Stimulated activated CD8-positive, alpha-beta memory T cell treated with anti-CD3 and anti-CD28 coated beads, Interleukin-4, amount 100 ng/mL, for 1 hour (primary cell): ENCODE measurements at places on chromosomes 5 and 9.

DNA sequence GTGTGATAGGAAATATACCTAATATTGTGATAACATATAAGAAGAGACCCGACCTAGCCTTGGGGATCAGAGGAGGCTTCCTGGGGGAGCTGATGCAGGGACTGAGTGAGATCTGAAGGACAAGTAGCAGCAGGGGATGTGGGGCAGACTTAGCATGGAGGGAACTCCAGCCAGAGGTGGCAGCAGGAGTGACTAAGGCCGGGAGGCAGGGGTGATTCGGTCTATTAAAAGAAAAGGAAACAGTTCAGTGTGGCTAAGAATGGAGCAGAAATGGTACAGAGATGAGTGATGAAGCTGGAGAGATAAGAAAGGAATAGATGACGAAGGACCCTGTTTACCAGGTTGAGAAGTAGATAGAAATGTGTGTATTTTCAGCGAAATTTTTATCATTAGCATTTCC, 408.8 kb downstream of the ENC1 start:
- no peak for DNase-seq

- DNase-seq: no peak
Observed at GRCh38 chr9:95762322-95762721, 113.2 kb upstream of the ERCC6L2 start.

- DNase-seq: no peak
Observed at GRCh38 chr9:134708672-134709038, 67.1 kb downstream of the COL5A1 start.

DNA sequence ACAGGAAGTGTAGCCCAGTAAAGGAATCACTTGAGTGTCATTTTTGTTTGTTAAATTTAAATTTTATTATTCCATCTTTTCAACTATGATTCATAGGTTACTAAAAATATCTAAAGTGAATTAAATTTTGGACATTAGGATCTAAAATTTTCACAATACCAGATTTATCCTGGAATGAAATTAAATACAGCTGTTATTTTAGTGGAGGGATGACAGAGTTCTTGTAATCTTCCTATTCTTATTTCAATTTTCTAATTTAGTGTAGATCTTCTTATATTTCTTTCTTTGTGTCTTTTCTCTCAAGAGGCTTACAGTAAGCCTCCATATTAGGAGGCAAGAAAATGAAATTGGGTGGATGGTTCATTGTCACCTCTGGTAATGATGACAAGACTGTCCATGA, 167.9 kb upstream of the TNC start:
- no peak for DNase-seq

- DNase-seq: no peak
Observed at GRCh38 chr5:151903243-151903653, 21.4 kb downstream of the GLRA1 start.

DNA sequence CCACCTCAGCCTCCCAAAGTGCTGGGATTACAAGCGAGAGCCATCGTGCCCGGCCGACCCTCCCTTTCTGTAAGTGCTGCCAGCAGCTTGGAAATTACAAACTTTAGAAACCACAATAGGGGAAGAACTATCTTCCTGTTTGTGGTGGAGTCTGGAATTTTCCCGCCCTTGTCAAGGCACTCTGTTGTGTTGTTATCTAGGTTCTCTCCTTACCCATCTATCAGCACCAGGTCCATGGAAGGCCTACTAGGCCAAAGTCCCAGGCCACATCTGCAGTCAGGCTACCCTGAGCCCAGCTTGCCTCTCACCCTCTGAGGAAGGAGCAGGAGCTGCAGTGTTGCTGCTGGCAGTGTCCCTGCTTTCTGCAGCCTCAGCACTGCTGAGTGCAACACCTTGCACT, 214.9 kb downstream of the MCTP1 start:
- DNase-seq: no peak

DNA sequence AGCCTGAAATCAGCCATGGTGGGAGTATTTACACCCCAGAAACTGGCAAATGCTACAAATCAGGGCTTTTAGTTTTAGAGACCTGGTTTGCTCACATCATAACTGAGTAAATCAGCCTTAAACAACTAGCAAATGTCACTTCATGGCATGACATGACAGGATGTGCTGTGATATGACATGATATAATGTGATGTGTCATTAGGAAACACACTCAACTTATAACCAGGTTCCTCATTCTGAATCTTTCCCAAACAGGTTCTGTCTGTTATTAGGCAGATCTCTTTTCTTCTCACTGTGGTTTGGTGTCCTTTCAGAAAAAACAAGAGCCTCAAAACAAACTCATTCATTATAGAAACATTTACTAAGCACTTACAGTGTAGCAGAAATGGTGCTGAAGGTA, 90.5 kb downstream of the ADAMTS12 start:
- DNase-seq: no peak

- no peak for DNase-seq
Observed at GRCh38 chr5:169063316-169063953, 237.5 kb downstream of the SLIT3 start.

DNA sequence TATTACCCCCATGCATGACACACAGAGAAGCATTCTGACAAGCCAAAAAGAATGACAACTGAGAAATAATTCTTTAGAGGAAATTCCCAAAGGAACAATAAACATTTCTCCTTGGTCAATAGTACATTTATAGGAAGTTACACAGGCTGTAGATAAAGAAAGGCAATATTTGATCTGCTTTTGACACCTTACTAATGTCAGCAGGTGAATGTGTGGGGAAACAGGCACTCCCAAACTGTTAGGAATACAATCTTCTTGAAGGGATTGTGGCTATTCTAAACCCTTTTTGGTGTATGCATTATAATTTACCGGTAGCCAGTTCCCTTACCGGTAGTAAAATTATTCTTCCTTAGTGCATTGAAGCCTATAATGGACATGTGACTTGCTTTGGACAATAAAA, 116.1 kb upstream of the FTMT start:
- no peak for DNase-seq

GRCh38 chr5:88799938-88800535, 82.9 kb downstream of the MEF2C start:
- no peak for DNase-seq

- no peak for DNase-seq
Observed at GRCh38 chr9:89466451-89467277, 31.2 kb downstream of the SEMA4D start.

DNA sequence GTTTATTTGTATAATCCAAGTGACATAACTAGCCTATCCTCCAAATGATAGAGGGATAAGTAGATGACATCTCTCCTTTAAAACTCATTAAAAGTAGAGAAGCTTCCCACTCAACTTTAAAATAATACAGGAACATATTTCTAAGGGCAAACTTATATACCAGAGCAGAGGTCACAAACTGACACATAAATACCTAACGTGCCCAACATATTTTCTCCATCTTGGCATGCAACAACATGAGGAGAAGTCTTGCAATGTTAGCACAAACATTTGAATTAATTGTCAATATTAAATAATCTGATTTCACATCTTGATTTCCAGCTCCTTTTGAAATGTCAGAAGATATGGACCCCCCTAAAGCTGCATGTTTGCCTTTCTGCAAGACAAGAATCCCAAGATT, 335.0 kb downstream of the DEPDC1B start:
- no peak for DNase-seq

DNA sequence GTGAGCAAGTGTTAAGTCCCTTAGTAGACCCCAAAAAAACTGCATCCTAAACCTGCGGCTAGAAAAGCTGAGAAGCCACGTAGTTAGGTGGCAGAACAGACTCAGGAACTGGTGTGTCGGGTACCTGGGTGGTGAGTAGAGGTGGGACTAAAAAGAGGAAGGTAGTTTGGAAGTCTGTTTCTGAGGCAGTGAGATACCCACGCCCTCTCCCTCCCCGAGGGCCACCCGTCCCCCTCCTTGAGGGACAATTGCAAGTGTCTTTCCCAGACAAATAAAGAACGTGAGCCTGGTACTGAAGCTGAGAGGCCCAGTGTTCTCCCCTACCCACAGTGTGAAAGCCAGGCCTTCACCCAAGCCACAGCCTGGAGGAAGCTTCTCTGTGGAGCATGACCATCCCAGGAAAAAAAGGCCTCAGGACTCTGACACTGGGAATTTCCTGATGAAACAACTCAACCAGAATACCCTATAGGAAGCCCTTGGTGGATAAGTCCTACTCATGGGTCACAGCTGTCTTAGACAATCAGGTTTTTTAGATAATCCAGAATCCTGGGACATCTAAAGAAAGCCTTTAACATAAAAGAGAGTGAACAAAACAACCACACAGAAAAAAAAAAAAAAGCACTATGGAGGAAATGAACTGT, 7.0 kb upstream of the CD74 start:
- no peak for DNase-seq

- no peak for DNase-seq
Observed at GRCh38 chr9:16335788-16336580, 534.5 kb downstream of the BNC2 start.

GRCh38 chr5:111043712-111044506, 27.6 kb upstream of the TSLP start:
- no peak for DNase-seq

- no peak for DNase-seq
Observed at GRCh38 chr9:125561509-125562148, 145.4 kb downstream of the MAPKAP1 start.

DNA sequence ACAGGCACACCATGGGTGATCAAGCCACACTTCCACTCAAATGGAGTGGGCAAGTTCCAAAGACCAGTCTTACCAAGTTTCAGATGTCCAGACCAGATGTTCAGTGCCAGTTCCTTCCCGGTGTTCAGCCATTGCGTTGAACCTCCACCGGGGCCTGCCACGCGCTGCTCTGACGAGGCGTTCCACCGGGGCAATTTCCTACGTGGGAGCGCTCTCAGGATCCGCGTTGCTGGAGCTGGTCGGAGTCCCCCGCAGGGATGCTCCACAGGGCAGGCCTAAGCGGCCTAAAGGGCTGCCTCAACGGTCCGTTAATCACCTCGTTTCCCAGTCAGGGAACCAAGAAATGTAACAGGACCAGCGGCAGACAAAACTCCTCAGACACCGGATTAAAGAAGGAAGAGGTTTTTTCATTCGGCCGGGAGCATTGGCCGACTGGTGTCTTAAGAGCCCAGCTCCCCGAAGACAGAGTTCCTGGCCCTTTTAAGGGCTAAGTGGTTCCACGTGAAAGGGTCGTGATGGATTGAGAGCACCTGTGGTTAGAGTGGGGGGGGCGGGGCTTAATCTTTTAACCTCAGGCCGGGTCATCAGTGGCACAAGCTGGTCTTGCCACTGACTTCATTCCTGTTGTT, 35.7 kb upstream of the PPP1R26 start:
- DNase-seq: no peak
